ENCODE measurements at places on chromosomes 12 and 14.
A peak's percentile ranks its signal among the peaks of the same experiment; 100 is the strongest.

DNA sequence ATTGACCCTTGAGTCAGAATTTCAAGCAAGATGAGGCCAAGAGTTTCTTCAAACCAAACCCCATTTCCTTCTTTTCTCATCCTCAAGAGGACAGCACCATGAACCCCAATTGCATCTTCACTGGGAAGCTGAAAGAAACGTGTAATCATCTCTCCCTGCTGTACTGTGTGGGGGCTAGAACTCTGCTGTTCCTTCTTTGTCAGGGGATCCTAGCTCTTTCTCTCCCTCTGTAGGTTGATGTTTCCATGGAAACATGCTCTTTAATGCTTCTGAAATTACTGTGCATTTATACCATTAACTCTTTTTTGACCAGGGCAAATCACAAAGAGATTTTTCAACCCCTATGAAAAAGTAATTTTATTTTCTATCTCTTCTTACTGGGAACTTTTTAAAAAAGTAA is 295.1 kb downstream of the GRIN2B start:
- no peak for DNase-seq

- peak; percentile 67 for DNase-seq
These were observed 62.8 kb downstream of the VWF start for GRCh38 chr12:6061660-6062059.

- DNase-seq: no peak
These were observed 41.4 kb downstream of the ACTN1 start for GRCh38 chr14:68937471-68938270.

GRCh38 chr14:94378527-94379290 is 9.7 kb downstream of the SERPINA1 start:
- no peak for DNase-seq

- DNase-seq: no peak
These were observed 19.2 kb downstream of the DNM1L start for GRCh38 chr12:32698285-32698684.

DNA sequence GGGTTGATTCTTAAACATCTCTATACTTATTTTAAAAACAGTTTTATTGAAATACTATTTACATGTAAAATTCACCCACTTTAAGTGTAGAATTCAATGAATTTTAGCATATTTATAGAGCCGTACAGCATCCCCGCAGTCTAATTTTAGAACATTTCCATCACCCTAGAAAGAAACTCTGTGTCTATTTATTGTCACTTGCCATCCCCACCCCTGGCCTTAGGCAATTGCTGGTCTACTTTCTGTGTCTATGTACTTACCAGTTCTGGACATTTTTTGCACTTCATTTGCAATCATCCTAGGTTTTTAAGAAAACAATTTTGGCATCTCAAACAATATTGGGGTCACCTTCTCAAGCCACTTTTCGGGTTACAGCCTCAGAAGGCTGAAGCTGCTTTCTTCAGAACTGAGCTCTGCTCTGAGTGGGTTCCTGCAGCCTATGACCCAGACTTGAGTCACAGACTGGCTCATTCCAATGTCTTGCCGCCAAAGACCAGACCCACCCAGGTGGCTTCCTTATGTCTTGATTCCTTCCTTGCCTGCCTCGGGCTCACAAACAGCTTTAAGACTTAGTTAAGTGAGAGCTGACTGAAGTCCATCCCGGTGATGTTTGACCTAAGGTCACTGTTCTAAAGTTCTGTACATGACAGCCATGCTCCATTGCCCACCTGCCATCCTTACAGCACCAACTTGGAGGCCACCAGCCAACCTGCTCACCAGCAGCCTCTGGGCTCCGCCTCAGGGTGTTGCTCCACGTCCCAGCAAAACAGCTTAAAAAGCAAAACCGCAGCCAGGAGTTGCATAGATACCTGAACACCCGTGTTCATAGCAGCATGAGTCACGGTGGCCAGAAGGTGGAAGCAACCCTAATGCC is 131.5 kb downstream of the CHST11 start:
- DNase-seq: peak; percentile 43

- DNase-seq: peak; percentile 68
These were observed 47.7 kb downstream of the ELK3 start for GRCh38 chr12:96241846-96242256.

GRCh38 chr12:29858270-29858786 is 74.6 kb upstream of the TMTC1 start:
- DNase-seq: no peak

All from fibroblast of pulmonary artery (primary cell).